Stimulated activated CD4-positive, alpha-beta T cell treated with anti-CD3 and anti-CD28 coated beads, Interleukin-15, amount 100 ng/mL, for 24 hours (primary cell): ENCODE measurements at places on chromosomes 12 and 14.

GRCh38 chr12:15453613-15454012, 131.3 kb downstream of the PTPRO start:
- no peak for DNase-seq

- DNase-seq, result no peak
Observed at GRCh38 chr14:53792909-53793308, 163.7 kb downstream of the BMP4 start.

GRCh38 chr12:49428793-49429192, 61.5 kb downstream of the SPATS2 start:
- DNase-seq, result no peak

DNA sequence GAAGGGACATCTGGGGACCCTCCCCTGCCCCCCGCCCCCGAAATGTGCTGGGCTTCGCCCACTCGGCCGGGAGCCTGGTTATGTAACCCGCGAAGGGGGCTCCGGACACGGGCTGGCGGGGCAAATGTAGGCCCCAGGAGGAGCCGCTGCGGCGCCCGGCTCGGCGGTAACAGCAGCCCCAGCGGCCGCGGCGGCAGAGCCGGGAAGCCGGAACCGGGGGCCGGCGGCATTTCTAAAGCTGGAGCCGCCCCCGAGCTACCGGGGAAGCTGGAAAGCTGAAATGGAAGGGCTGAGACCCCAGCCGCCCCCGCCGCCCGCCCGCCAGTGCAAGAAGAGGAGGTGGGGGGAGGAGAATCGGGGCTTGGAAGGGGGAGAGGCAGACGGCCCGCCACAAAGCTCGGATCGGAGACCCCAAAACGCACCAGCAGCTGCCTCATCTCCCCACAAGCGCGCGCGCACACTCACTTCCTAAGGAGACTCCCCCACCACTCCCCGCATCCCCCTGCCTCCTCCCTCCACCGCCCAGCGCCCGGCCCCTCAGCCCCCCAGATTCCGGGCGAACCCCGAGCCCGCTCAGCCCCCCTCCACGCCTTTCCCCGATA, 1.5 kb downstream of the KDM2B start:
- peak; percentile 57 for DNase-seq

GRCh38 chr14:64764641-64765520, 60.7 kb downstream of the PLEKHG3 start:
- DNase-seq, result peak; percentile 75

DNA sequence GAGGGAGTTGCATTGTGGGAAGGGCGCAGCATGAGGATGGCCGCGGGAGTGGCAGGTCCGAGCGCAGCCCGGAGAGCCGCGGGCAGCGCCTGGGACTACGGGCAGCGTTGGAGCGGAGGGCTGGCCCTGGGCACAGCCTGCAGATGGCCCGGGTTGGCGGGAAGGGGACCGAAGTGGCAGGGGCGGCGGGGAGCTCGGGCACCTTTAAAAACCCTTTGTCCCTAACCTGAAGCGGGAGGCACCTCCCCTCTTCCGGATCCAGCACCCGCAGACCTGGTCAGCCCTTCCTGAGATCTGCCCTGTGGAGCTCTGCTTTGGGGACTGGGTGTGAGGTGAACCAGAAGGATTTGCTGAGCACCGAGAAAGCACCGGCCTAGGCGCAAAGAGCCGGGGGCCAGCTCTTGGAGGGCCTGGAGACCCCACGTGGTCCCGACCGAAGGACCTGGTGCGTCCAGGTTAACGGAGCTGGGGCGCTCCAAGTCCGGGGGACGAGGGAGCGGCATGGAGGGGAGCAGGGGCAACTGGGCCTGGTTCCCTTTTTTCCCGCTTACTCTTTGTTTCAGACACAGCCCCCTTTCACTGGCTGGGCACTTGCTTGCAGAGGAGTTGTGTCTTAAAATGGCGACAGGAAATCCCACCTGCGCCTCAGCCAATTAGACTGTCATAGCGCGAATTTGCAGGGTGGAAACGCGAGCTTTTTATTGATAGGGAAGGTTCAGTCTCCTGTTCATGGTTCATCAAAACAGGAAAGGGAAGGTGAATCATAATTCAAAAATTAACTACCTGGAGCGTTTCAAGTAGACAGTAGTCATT, 792 bp upstream of the SLC38A1 start:
- DNase-seq, result peak; percentile 85

DNA sequence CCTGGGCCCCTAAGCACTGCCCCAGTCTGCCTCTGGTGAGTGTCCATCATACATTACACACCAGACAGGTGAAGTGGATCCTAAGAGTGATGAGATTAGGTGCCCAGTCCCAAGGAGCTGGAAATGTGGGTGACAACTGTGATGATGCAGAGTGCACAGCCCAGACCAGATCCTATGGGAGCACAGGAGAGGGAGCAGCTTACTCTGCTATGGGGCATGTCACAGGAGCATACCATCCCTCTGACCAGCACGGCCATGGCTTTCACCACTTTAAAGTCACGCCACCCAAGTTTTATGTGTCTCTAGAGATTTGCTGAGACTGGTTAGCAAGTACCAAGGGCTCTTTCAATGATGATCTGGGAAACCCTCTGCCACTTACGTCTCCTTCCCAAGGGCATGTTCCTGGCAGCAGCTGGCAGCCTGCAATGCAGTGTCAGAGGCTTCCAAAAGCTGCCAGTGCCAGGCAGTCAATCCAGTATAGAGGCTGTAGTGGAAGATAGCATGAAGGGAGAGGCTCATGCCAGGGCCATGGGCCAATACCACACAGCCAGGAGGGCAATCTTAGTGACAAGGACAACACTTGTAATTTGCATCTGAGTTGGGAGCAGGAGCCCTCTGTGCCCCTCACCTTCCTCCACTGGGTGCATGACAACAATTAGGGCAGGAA, 40.2 kb downstream of the STAB2 start:
- DNase-seq, result no peak

GRCh38 chr12:101789171-101789570, 41.6 kb downstream of the GNPTAB start:
- DNase-seq, result no peak

DNA sequence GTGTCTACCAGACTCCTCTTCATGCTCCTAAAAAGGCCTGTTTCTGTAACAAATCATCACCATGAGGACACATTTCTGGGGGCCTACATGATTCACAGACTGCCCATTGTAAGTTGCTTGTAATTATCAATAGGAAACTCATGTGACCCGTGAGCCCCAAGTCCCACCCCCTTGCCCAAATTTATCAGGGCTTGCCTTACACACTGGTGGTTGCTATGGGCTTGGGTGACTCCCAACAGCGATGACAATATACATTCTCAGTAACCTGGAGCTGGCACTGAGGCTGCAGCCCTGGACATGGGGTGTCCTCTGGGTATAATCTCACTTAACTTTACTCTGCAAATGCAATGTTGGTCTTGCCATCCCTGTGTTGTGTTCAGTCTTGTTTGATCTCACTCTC, 149.2 kb downstream of the NRXN3 start:
- DNase-seq, result no peak
